ENCODE measurements at places on chromosomes 7 and 10.

- DNase-seq, result no peak
Measured at GRCh38 chr7:31054608-31055278, 2.6 kb downstream of the ADCYAP1R1 start.

- no peak for DNase-seq
Measured at GRCh38 chr10:6072215-6072934, 10.2 kb upstream of the IL2RA start.

- DNase-seq, result no peak
Measured at GRCh38 chr10:128095027-128095752, 31.0 kb downstream of the MKI67 start.

- DNase-seq, result no peak
Measured at GRCh38 chr7:26949319-26949718, 84.9 kb upstream of the SKAP2 start.

DNA sequence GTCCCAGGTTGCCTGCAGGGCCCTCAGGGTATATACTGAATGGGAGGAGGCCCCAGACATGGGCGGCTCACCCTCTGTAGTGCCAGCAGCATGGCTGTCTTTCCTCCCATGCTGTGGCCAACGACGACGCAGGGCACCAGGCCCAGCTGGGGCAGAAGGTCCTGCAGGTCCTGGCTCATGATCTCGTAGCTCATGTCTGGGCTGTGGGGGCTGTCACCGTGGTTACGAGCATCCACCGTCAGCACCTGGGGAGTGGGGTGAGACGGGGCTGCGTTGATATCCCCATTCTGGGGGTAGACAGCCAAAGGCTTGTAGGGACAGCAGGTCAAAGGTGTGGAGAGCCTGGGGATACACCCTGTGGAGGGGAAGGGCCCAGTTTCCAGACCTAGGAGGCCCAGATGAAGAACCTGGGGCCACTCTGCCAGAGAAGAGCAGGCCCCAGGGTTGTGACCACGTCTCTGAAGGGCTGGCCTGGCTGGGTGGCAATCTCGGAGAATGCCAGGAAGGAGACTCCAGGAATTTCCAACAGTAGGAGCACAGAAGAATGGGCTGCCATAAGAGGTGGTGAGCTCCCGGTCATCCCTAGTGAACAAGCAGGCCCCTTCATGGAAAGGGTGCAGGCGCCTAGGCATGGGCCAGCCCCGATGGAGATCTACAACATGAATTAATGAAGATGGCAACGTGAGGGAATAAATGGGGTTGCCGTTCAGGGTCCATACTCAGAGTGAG is 947 bp downstream of the ABHD11 start:
- no peak for DNase-seq

- DNase-seq, result peak; percentile 83
Measured at GRCh38 chr10:31602541-31603234, 283.7 kb downstream of the ZEB1 start.

GRCh38 chr10:112471878-112472487 is 25.0 kb downstream of the VTI1A start:
- DNase-seq, result no peak

DNA sequence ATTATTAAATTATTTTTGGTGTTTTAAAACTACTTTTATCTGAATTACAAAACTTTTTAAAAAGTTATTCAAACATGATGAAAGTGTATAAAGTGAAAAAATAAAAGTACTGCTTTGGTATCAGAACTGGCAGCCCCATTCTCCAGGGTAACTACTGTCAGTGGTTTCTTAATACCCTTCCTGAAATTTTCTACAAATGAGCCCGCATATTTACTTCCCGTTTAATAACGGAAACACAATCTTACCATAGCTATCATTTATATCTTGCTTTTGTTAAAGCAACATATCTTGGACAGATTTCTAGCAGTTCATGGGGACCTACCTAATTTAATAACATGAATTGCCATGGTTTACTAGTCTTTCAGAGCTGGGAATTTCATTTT is 249.9 kb downstream of the RNLS start:
- DNase-seq, result no peak

GRCh38 chr10:22770270-22770669 is 55.9 kb upstream of the PIP4K2A start:
- DNase-seq, result no peak
